ENCODE measurements at places on chromosomes 7 and 10.
A peak's percentile ranks its signal among the peaks of the same experiment; 100 is the strongest.

- no peak for DNase-seq
Measured at GRCh38 chr7:152854386-152854785, 94.8 kb downstream of the ACTR3B start.

GRCh38 chr7:142587578-142588191 lies 161.6 kb upstream of the PRSS1 start:
- no peak for DNase-seq

DNA sequence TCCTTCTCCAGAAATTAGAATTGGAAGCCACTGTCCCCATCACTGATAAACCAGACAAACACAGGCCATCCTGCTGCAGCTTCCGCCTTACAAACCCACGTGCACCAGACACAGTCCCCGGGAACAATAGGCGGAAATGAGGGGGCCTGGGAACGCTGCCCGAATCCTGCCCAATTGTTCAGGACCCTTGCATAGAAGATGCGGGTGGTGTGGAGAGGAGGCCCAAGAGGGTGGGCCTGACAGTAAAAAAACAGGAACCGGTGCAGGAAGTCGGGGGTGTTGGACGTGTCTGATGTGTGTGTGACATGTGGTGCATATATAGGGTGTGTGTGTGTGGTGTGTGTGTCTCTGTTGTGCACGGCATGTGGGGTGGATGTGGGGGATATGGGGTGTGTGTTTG lies 26.5 kb upstream of the CHST15 start:
- no peak for DNase-seq

GRCh38 chr7:140903741-140904480 lies 20.8 kb downstream of the BRAF start:
- DNase-seq = no peak

DNA sequence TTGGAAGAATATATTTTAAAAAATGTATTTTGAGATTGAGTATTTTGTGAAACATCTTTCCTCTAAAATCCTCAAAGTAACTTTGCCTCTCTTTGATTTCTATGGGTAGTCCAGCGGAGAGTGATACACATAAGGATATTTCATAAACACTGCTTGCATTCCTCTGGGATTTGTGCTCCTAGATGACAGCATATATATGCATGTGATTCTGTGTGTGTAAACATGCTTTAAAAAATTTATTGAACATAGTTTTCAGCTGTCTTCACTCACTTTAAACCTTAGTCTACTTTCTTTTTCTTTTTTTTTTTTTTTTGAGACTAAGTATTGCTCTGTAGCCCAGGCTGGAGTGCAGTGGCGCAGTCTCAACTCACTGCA lies 84.6 kb downstream of the KAT6B start:
- no peak for DNase-seq

DNA sequence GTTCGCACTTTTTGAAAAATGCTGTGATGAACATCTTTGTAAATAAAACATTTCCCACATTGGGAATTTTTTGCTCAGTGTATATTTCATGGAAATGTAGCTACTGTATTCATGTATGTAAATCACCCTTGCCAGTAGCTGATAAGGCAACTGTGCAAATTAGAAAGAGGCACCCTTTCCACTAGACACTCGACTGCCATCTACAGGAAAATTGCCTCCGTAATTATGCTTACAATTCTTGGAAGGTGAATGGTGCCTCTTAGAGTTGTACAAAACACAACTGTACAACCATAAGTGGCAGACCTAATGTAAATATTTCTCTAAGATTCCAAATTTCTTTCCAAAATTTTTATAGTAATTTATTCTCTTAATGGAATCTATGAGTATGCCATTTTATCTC lies 491.7 kb downstream of the CCSER2 start:
- DNase-seq = no peak

- no peak for DNase-seq
Measured at GRCh38 chr10:98446151-98446660, 529 bp downstream of the HPS1 start.

DNA sequence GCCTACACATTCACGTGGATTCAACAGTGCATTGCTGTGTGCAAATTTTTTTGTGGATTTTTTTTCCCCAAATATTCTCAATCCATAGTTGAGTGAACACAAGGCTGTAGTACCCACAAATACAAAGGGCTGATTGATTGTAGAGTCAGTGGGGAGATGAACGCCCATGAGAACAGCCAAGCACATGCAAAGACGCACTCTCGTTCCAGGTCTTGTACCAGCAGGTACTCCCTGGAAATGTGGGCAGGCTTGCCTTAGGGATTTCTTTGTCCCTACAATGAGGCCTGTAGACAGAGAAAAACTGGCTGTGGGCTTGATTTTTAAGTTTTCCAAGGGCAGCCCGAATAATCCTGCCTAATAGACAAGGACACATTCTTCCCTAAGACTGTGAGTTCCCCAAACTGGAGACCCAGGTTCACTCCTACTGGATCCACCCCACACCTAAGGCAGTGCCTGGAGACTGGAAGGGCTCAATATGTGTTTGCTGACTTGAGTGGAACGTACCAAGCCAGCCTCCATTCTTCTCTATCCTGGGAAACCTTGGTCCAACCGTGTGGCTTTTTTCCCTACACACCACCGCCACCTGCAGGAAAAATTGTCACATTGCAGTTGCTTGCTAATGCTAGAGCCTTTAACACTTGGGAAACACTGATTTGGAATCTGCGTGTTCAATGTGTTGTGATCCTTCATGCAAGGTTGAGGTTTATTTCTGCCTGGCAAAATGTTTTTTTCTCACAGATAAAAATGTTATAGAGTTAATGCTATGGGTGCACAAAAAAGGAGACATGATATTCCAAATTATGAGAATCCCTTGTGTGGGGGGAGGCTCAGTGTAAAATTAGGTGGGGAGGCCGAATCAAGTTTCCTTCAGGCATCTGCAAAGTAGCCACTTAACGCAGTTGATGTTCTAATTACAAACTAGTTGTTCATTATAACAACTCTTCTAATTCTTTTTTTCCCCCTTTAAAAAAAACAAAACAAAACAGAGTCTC lies 49.3 kb downstream of the PPP1R17 start:
- peak; percentile 3 for DNase-seq

GRCh38 chr7:16399265-16399831 lies 22.0 kb downstream of the CRPPA start:
- DNase-seq = no peak

- no peak for DNase-seq
Measured at GRCh38 chr7:92639213-92639896, 49.2 kb upstream of the FAM133B start.

- no peak for DNase-seq
Measured at GRCh38 chr10:125742465-125742864, 23.0 kb downstream of the EDRF1 start.

DNA sequence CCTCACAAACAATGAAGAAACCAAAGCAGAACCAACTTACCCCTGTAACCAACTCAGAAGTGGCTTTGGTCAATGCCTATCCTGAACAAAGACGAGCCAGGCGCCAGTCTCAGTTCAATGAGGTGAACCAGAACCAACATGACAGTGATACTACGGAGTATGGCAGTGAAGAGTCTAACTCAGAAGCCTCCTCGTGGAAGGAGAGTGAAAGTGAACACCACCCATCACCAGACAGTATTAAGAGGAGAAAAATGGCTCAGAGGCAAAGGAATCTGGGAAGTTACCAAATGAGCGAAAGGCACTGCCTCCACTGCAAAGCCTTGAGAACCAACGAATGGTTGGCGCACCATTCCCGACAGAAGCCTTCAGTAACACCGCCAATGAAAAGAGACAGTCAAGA lies 8.4 kb downstream of the SSMEM1 start:
- DNase-seq = no peak

DNA sequence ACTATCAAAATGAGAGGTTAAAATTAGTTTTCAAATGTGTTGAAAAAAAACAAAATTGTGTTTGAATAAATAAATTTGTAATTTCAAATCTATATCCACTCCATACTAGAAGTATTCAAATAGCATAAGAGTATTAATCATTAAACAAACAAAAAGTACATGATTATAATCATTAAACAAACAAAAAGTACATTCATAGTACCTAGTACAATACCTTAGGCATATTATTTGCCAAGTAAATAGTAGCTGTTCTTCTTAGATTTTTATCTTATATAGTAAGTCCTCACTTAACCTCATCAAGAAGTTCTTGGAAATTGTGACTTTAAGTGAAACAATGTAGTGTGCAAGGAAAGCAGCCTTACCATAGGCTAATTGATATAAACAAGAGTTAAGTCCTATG lies 349.3 kb upstream of the VWC2 start:
- no peak for DNase-seq

DNA sequence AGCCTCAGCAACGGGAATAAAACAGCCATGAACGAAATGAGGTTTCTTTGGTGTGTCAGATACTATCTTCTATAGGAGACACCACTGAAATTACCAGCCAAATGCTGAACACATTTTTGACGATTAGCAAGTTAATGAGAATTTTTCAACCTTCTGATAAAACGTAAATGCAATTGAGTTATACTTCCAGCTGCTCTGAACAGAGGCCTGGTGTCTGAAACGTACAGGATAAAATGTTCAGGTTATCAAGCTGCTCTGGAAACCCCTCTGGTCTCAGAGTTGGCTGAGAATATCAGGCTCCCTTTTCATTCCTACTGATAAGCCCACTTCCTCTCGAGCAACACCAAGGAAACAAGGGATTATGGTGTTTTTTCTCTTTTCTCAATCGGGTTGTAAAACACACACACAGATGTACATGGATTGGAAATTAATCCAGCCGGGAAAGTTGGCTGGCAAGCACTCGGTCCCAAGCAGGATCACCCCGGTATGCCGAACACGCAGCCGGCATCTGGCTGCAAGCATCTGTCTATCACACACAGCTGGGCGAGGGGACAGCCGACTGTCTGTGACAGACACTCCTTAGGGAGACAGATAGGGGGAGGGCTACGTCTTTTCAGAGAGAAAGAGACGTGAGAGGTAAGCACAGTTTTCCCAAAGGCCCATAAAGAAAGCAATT lies 171.8 kb downstream of the PRKAG2 start:
- no peak for DNase-seq

DNA sequence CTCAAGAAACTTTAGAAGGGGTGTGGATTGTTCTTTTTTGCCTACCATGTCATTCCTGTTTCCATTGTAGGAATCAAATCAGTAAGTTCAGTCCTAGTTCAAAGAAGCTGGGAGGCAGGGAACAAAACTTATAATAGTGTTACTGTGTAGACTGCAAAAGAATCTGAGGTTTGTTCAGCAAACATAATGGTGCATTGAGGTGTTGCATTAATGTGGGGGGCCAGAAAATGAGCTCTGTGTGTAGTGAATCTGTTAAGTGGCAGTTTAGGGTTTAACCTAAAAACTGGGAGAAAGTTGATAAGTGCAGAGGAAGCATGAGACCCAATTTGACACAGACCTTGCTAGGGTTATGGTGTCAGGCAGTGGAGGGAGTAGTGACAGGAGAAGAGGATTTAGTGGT lies 197.7 kb downstream of the SUGCT start:
- DNase-seq = no peak

DNA sequence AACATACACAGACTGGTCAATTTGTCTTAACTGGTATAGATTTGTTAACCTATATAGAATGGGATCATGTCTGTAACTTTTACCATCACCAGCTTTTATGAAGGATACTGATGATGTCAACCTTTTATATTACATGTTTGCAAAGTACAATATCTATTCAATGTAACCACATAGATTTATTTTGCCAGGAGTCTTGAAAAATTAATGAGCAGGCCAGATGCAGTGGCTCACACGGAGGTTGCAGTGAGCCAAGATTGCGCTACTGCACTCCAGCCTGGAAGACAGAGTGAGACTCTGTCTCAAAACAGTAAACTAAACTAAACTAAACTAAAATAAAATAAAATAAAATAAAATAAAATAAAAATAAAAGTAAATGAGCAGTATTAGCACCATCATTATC lies 30.0 kb upstream of the PARD3 start:
- no peak for DNase-seq

- no peak for DNase-seq
Measured at GRCh38 chr7:151860771-151861170, 16.1 kb downstream of the PRKAG2 start.

- no peak for DNase-seq
Measured at GRCh38 chr10:109203646-109204353, 719.5 kb downstream of the XPNPEP1 start.

DNA sequence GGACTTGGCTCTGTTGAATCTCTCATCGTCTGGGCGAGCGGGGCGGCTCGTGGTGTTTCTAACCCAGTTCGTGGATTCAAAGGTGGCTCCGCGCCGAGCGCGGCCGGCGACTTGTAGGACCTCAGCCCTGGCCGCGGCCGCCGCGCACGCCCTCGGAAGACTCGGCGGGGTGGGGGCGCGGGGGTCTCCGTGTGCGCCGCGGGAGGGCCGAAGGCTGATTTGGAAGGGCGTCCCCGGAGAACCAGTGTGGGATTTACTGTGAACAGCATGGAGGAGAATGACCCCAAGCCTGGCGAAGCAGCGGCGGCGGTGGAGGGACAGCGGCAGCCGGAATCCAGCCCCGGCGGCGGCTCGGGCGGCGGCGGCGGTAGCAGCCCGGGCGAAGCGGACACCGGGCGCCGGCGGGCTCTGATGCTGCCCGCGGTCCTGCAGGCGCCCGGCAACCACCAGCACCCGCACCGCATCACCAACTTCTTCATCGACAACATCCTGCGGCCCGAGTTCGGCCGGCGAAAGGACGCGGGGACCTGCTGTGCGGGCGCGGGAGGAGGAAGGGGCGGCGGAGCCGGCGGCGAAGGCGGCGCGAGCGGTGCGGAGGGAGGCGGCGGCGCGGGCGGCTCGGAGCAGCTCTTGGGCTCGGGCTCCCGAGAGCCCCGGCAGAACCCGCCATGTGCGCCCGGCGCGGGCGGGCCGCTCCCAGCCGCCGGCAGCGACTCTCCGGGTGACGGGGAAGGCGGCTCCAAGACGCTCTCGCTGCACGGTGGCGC lies at the start of gene EN2:
EN2 (plus strand) TSS at position 19 of the 767 bp plus-strand sequence; CDS start at position 268, 249 bp downstream.
- DNase-seq = no peak

DNA sequence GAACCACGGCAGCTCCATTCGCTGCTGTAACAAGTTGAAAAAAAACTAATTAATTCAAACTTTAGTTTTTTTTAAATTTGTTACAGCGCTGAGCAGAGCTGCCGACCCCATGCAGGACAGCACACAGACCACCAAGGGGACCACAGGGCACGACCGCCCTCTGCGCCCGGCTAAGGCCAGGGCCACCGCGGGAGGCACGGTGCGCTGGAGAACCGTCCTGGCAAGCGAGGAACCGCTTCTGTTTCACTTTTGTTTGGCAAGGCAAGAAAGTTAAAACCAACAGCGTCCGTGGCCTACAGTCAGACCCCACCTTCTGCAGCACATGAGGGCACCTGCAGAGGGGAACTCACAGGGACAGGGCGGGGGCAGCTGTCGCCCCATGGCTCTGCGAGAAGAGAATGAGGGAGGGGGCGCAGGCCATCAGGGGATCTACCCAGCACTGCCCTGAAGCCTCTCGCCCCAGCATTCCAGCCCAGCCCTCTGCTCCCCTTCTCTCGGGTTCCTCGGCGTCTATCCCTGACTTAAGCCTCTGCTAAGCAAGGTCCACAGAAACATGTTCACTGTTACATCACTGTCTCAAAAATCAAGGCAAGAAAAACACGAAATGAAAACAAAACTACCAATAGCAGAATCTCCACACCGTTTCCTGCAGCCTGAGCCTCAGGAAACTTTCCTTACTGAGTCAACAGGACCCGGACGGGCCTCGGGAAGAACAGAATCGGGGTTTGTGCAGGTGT lies 204.4 kb downstream of the DIP2C start:
- DNase-seq = no peak
